Activated naive CD8-positive, alpha-beta T cell treated with anti-CD3 and anti-CD28 coated beads for 36 hours (primary cell): ENCODE measurements at places on chromosomes 16 and 17. TPM values are rescaled to one million over a fixed set of nuclear protein-coding genes. Genes with fewer than 3 reads are reported as not detected.

Gene KRTAP9-8
- total RNA-seq: not detected

Gene PRR35
- total RNA-seq: not detected

Gene RPS6KB1
- total RNA-seq: 47.9 TPM

Gene KRTAP4-9
- not detected for total RNA-seq

Gene SLC35B1
- total RNA-seq: 63.8 TPM

Gene KRTAP4-4
- total RNA-seq: not detected

Gene FBXW10B
- 0.21 TPM for total RNA-seq

Gene KNOP1
- 34.4 TPM for total RNA-seq

Gene TBX2
- total RNA-seq: not detected

Gene GAS7
- 0.76 TPM for total RNA-seq

Gene TPSAB1
- total RNA-seq: not detected

Gene EPOP
- 33.6 TPM for total RNA-seq

Gene PLA2G10
- total RNA-seq: not detected

Gene CTRL
- total RNA-seq: 6.2 TPM

Gene ZNF624
- total RNA-seq: 3.9 TPM

Gene C16orf54
- 19.1 TPM for total RNA-seq

Gene IRX3
- not detected for total RNA-seq

Gene TEKT5
- total RNA-seq: not detected
